ENCODE measurements at places on chromosomes 11 and 22. TPM values are rescaled to one million over a fixed set of nuclear protein-coding genes. Genes with fewer than 3 reads are reported as not detected.

- DNase-seq: no peak
Measured at GRCh38 chr11:78516281-78516680, 58.4 kb downstream of the NARS2 start.

- no peak for DNase-seq
Measured at GRCh38 chr22:49330421-49331222, 497.1 kb downstream of the BRD1 start.

DNA sequence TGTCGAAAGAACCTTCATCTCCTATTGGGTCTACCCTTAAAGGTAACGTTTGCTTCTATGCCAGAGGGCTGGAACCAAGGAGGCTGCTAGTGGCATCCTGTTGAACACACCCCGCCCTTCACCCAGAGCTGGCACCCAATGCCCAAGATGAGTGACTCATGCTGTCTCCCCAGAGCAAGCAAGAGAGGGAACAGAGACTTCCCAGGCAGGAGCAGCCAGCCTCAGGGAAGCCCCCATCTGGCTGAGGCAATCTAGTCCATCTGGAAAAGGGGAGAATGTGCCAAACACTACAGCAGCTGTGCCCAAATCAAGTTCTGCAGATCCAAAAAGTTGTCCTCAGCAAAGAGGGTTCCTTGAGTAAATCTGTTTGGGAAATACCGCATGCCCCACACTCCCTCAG lies 91.9 kb upstream of the TP53I11 start:
- DNase-seq: no peak

GRCh38 chr22:37019309-37020191 lies at the start of the genes MPST and TST:
Gene MPST, plus strand, starts transcription at chr22:37019742. Its CDS starts 95 bp downstream, at chr22:37019837.
Gene TST, minus strand, starts transcription at chr22:37019447. Its CDS starts 715 bp downstream, at chr22:37018732.
- DNase-seq: peak; percentile 70

DNA sequence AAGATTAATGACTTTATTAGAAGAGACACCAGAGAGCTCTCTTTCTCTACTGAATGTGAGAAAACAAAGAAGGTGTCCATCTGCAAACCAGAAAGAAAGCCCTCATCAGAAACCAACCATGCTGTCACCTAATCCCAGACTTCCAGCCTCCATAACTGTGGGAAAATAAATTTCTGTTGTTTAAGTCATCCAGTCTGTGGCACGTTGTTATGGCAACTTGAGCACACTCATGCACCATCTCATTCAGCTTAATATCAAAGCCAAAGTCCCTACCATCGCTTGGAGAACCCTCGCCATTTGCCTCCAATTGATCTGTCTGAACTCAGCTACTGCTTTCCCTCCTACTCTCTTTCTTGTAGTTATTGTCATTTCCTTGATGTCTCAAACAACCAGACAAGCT lies 766.1 kb upstream of the ARHGAP42 start:
- DNase-seq: no peak

DNA sequence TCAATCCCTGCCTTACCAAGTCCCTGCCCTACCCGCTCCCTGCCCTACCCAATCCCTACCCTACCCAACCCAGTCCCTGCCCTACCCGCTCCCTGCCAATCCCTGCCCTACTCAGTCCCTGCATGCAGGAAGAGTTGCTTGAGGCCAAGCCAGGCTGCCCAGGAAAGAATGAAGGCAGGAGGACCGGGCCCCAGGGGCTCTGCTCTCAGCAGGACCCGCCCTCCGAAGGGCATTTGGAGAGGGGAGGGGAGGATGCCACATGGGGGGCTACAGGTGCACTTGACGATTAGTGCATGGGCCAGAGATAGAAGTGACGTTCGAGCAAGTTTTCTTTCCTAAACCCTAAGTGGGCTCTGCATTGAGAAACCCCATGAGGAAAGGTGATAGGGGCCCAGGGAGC lies 581.2 kb downstream of the TBC1D22A start:
- no peak for DNase-seq

DNA sequence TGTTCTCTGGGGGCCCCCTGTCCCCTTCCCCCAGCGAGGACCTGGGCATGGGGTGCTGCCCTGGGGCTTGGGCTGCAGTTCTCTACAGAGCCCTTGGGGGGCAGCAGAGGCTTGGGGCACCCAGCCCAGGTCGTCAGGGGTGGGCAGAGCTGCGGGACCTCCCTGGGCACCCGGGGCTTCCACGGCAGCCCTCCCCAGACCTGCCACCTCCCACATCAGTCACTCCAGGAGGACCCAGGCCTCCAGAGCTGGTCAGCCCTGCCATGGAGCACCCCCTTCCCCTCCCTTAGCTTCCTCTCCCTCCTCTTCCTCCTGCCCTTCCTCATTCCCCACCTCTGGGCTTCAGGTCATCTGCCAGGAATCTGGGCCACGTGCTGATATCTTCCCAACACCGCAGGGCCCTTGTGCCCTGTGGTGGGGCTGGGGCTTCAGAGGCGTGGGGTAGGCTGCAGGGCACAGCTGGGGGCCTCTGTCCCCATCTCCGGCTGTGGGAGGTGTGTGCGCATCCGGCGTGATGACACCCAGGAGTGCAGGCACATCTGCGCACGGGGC lies 5.8 kb downstream of the TSPAN4 start:
- DNase-seq: peak; percentile 79

GRCh38 chr11:33719587-33719986 lies 16.6 kb downstream of the CD59 start:
- no peak for DNase-seq

DNA sequence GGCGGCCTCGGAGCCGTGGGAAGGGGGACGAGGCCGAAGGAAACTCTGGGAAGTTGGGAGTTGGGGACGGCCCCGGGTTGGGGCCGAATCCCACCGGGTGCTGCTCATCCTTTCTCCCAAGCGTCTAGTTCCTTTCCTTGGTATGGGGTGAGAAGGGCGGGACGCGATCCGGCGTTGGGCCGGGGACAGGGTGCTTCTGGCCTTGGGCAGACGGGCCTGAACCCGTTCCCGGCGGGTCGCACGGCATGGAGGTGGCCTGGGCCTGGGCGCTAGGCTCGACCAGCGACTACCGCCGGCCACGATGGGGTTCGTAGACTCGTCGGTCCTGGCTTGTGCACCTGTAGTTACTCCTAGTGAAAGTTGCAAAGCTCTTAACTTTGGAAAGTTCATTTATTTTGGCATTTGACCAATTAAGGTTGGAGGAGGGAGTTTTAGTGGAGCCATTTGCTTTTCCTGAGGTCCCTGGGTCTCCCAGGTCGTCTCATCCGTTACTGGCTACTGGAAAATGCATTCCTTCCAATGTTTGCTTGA lies 1.0 kb downstream of the SYT9 start:
- DNase-seq: no peak

- DNase-seq: no peak
Measured at GRCh38 chr11:104487046-104487806, 323.3 kb upstream of the PDGFD start.

GRCh38 chr11:66720223-66720898 lies 8.7 kb downstream of the SPTBN2 start:
- DNase-seq: peak; percentile 62

GRCh38 chr22:43734370-43735150 lies 77.5 kb downstream of the EFCAB6 start:
- DNase-seq: no peak

- DNase-seq: no peak
Measured at GRCh38 chr22:30887453-30887852, 81.1 kb downstream of the MORC2 start.

DNA sequence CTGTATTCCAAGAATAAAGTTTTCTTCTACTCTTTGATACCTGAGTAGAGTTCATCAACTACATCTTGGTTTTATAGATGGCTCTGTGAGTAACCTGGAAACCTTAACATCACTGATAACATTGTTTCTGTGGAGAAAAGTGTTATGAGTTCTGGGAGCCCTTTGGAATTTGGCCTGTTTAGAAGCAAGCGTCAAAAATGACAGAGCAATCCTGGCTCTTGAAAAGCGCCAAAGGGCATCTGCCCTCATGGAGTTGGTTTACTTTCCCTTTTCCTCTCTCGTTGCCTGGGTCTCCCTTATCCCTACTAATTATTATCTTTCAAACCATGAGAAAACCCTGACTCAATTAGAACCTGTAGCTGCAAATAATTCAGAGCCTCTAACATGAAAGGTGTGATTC lies 140.1 kb downstream of the DBX1 start:
- no peak for DNase-seq

DNA sequence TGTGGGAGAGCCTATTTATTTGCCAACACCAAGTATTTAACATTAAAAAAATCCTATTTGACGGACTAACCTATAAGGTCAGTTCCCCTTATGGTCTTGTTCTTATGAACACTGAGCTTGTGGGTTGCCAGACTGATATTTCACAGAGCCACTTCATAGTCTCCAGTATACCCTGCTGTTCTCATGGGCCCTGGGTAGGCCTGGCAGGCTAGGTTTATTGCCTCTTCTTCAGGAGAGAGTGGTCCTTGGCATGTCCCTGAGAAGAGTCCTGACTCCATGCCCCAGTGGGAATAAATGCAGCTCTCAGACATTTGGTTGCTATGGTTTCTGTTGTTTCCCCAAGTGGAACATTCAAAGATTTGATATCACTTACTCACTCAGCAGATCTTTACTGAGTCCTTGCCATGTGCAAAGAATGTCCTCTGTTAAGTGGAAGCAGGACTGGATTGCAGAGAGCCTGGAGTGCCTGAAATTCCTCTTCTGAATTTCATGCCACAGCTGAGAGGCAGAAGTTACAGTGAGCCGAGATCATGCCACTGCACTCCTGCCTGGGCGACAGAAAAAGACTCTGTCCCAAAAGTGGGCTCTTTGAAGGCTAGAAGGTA lies 15.7 kb downstream of the SLC5A1 start:
- DNase-seq: no peak

- no peak for DNase-seq
Measured at GRCh38 chr11:71955898-71956456, 27.1 kb downstream of the RNF121 start.

- no peak for DNase-seq
Measured at GRCh38 chr11:28466506-28466905, 358.3 kb downstream of the METTL15 start.

DNA sequence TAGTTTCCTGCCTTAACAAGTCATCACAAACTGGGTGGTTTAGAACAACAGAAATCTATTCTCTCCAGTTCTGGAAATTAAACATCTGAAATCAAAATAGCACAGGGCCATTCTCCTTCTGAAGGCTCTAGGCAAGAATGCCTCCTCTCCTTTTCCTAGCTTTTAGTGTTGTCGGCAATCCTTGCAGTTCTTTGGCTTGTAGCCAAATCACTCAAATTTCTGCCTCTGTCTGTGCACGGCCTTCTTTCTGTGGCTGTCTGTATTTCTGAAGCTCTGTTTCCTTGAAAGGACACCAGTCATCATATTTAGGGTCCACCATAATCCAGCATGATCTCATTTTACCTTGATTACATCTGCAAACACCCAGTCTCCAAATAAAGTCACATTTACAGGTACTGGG lies 795.5 kb downstream of the METTL15 start:
- no peak for DNase-seq

DNA sequence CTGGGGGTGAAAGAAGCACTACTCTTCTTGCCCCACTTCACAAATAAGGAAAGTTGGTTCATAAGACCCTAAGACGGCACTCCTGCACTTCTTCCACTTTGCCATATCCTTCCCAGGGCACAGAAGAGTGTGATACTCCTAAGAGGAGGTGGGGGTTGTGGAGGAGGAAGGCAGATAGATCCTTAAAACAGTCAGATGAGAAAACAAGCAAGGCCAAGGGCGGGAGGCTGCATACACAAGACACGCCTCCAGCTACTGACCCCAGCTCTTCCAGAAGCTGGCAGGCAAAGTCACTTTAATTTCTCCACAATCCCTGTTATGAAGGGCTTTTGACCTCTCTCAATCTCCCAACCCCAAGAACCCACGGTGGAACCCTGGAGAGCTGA lies 1.6 kb upstream of the CHRM4 start:
- no peak for DNase-seq

GRCh38 chr11:20213790-20214189 lies 53.5 kb upstream of the DBX1 start:
- DNase-seq: no peak

GRCh38 chr11:120662071-120662676 lies 150.6 kb downstream of the GRIK4 start:
- no peak for DNase-seq

- peak; percentile 83 for DNase-seq
Measured at GRCh38 chr22:20393705-20394476, at the start of gene ZNF74. Gene ZNF74, plus strand, starts transcription at chr22:20394151. Its CDS starts 478 bp downstream, at chr22:20394629.

GRCh38 chr22:39405346-39406085 lies 5.9 kb downstream of the TAB1 start:
- DNase-seq: peak; percentile 31

DNA sequence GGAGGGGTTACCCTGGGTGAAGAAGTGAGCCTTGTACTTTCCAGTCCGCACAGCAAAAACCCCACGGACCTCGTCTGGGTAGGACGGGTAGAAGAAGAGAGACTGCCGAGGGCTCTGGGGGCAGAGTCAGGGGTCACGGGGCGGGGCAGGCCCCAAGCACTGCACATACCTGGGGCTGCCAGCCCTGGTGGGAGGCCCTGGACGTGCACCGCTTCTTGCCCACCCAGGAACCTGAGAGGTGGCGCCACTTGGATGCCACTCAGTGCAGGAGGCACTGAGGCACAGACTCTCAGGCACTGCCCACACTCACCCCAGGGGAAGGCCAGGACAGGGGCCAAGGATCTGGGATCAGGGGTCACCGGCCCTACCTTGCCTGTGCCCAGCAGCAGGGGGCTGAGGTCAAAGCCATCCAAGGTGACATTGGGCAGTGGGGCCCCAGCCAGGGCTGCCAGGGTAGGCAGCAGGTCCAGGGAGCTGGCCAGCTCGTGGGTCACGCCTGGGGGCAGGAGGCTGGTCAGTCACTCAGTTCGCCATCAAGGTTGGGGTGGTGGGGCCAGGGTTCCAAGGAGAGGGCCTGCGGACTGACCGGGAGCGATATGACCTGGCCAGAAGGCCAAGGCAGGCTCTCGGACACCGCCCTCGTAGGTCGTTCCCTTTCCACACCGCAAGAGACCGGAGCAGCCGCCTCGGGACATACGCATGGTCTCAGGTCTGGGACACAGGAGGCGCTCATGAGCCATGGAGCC lies 2.2 kb downstream of the ARSA start:
- DNase-seq: no peak

DNA sequence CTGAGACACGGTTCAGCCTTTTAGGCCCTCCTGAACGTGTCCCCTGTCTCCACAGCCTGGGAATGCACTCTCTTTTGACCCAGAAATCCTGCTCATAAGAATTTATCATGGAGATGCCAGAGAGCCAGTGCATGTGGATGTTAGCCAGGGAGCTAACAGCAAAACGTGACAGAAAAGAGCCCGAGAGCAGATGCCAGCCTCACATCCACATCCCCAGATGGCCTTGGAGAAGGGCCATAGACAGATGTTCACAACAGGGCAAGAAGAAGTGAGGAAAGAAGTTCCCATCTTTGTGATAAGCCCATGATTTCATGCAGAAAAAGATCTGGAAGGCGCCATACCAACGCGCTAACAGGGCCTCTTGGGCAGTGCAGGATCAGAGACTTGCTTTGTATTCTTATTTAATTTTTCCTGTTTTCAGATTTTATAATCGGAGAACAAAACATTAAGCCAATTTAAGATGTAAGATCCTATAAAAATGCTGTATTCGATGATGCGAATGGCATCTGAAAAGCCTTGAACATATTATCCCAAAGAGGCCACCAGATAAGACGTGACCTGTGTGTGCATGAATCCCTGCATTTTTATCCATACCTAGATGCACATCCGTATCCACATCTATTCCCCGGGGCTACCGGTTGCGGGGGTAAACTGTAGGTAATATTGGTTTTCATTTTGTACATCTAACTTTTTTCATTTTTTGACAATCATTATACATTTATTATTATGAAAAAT lies 48.7 kb downstream of the IGLL5 start:
- no peak for DNase-seq

GRCh38 chr22:37376643-37377042 lies 50.6 kb downstream of the ELFN2 start:
- no peak for DNase-seq

The OR6A2 gene
- 0.07 TPM for total RNA-seq

The PANX3 gene
- not detected for total RNA-seq

The PRR33 gene
- total RNA-seq: not detected

The OR56A1 gene
- not detected for total RNA-seq

The OR51B2 gene
- total RNA-seq: not detected

The MYO18B gene
- 2.8 TPM for total RNA-seq

The GLYATL2 gene
- not detected for total RNA-seq

The COPB1 gene
- 136 TPM for total RNA-seq

Data from activated T-cell treated with anti-CD3 and anti-CD28 coated beads, Interleukin-2, amount 50 U/mL, for 72 hours (primary cell).